KBM-7 (cell line): ENCODE measurements at places on chromosomes 6 and 20.

DNA sequence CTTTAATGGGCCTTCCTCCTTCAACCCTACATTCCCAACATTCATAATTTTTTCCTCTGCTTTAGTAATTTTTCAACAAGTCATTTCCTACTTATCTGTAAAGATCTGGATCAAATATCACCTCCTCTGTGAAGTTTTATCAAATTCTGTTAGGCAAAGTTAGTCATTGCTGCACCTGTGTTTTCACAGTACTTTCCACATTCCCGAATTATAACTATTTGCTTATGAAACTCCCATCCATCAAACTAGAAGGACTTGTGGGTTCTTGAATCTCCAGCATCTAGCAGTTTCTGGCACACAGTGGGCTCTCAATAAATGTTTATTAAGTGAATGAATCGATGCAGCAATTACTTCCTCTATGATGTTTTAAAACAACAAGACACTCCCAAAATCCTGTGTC lies 257.6 kb downstream of the HDGFL1 start:
- DNase-seq, result no peak

DNA sequence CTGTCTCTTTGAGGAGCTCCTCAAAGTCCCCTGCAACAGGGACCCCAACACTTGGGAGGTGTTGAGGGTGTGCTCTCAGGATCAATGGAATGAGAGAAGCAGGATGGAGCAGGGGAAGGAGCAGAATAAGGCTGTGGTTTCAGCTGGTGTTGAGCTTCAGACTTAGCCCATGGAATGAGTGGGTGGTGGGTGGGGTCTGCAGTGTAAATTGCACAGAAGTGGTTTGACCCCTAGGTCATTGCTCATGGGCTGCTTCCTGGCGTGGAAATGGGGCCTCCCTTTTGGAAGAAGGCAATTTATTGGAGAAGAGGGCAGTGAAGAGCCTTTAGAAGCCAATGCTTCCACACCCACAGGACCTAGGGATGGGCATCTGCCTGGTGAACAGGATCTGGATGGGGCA lies 37.0 kb upstream of the KCNG1 start:
- DNase-seq, result no peak

DNA sequence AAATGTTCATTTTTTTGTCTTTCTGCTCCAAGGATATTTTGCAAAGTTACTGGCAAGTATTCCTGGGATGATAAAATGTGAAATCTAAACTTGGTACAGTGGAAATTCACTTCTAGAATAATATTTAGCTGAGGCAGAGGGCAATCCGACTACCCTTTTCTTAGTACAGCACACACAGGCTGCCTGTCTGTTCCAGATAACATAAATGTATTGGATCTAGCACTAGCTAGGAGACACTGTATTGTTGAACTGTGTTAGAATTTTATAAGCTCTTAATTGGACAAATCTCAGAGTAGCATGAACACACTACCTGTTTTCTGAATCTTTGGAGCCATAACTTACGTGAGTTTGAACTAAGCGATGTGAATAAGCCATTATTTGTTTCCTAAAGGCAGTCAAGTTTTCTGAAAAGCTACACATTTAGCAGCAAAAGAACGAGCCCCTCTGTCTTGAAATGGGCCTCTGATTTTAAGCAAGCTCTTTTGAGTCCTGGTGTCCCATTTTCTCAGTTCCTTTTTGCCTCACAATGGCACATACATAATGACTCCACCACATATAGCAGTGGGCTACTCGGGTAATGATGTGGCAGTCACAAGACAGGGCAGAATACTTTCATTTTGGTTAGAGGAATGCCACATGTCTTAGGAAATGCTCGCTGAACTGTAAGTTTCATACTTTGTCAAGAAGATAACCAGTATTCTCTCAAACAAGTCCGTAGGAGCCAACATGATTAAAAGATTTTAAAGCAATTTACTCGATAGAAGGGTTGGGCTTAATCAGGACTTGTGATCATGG lies 116.5 kb upstream of the ESR1 start:
- no peak for DNase-seq

DNA sequence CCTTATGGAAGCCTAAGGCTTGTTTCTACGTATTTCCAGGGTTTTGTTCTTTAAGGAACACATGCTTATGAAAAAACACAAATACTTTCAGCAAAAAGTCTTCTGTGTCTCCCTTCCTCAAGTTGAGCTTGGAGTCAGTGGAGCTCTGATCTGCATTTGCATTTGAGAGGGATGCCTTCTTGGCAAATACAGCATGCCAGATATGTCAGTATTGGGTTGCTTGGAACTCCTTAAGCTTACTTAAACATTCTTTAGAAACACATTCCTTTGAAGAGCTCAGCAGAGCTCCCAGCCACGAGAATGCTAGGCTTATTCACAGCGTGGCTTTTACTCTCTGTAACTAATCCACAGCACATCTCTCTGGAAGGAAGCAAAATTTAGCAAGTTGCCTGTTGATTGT lies 68.3 kb downstream of the ANKRD6 start:
- DNase-seq, result no peak

- no peak for DNase-seq
These were observed 161.0 kb upstream of the LAMP5 start for GRCh38 chr20:9353180-9353915.

GRCh38 chr6:148463671-148464070 lies 121.0 kb downstream of the SASH1 start:
- DNase-seq, result no peak

GRCh38 chr20:48283470-48284110 lies 498.3 kb upstream of the SULF2 start:
- DNase-seq, result no peak

DNA sequence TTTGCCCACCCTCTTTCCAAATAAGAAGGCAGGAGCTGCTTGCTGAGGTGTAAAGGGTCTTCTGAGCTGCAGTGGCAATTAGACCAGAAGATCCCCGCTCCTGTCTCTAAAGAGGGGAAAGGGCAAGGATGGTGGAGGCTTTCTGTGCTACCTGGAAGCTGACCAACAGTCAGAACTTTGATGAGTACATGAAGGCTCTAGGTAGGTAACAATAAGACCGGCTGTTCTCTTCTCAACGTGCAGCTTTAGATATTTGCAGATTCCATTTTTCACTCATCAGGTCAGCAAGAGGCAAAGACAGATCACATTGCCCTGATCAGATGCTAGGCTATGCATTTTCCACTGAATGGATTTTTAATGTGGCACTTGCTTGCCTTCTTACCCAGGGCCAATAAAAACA lies at the start of gene FABP7:
TSS of gene FABP7 (plus strand) at position 50 of the 400 bp plus-strand sequence. CDS start at position 129, 79 bp downstream.
- no peak for DNase-seq

GRCh38 chr6:44697327-44697726 lies 309.8 kb downstream of the CDC5L start:
- DNase-seq, result no peak

GRCh38 chr6:163128324-163128723 lies 286.2 kb upstream of the QKI start:
- no peak for DNase-seq

DNA sequence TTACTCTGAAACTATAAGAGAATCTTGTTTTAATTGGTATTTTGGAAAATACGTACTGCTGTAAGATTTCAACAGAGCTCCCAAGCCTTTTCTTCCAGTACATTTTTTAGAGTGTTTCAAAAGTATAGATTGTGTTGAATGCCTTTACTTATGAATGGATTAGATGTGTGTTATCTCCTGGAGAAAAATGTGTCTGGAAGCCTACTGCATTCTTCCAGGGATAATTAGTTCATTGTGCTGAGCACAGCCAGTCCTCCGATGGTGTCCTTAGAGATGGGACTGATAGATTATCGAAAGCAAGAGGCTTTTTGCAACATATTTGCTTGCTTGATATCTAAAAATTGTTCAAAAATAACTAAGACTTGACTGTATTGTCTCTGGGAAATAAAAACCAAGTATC lies 114.2 kb downstream of the PLEKHG1 start:
- no peak for DNase-seq

GRCh38 chr20:43744151-43744611 lies 17.4 kb upstream of the GTSF1L start:
- DNase-seq, result no peak

GRCh38 chr20:11086970-11087369 lies 413.2 kb upstream of the JAG1 start:
- DNase-seq, result no peak

- peak; percentile 72 for DNase-seq
These were observed 300.2 kb downstream of the UTRN start for GRCh38 chr6:144585217-144585814.

GRCh38 chr6:157137501-157137900 lies 185.8 kb downstream of the TMEM242 start:
- DNase-seq, result no peak

DNA sequence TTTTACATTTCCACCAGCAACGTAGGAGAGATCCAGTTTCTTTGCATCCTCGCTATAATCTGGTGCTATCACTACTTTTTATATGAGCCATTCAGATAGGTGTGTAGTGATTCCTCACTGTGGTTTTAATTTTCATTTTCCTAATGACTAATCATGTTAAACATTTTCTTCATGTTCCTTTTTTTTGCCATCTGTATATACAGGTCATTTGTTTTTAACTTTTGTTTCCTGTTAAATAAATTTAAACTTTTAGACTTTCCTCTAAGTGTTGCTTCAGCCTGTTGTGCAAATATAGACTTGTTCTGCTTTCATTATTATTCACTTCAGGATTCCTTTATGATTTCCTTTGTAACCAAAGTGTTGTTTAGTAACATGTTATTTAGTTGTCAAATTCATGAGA lies 697.4 kb downstream of the PTPRT start:
- DNase-seq, result no peak

- DNase-seq, result peak; percentile 87
These were observed 5.7 kb upstream of the RAB5IF start for GRCh38 chr20:36599912-36600345.

DNA sequence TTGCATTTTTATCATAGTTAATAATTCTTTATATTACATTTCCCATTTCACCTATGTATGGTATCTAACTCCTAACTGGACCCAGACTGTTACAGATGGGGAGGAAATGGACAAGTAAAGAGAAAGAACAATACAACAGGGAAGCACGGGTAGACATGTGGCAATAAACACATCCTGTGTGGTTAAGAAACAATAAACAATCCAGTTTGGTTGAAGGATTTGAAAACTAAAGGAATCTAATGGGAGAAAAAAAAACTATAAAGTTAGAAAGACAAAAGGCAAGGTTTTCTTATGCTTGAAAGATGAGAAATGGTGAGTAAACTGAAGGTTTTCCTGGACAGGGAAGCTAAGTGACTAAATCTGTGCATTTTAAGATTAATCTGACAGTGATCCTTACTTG lies 34.9 kb upstream of the ALDH8A1 start:
- no peak for DNase-seq

DNA sequence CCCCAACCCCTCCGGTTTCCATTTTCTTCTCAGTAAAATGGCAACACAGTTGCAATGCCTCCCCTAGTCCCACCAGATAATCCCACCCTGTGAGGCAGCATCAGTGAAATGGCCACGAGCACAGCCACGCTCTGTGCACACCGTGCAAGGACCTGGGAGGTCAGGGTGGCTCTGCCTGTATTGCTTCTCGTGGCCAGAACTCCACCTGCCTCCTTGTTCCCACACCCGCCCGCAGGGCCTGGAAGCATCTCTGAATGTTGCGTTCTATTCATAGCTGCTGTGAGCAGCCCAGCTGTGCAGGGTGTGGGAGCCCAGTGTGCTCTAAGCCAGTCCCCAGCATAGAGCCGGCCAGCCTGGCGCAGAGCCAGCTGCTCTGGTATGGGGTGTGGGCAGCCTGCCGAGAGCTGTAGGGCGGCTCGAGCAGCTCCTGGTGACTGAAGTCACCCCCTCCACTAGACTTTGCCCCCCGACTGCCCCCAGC lies 161.1 kb downstream of the DLL1 start:
- no peak for DNase-seq

DNA sequence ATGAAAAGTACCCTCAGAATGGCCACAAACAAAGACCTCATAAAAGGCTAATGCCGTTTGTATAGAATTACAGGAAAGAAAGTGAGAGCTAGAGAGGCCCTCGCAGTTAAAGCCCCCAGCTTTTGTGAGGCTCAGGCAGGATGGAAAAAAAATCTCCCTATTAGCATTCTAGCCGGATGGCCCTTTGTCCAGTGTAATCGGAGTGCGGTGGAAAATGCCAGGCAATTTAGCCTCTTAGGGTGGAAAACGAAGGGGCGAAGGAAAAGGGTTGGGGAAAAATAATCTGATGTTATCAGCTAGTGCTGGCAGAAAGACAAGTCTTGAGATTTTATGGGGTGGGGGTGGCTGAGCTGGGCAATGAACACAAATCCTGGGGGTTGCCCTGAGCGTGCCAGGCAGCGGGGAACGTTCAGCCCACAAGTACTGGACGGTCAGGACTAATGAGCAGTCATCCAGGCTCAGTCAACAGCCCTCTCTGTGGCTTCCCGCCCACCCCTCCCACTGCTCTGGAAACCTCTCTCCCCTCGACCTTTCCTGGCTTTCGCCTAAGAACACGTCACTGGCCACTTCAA lies 92.4 kb downstream of the PSMG4 start:
- DNase-seq, result no peak

- DNase-seq, result no peak
These were observed 1.2 kb downstream of the TSBP1 start for GRCh38 chr6:32370505-32370904.

GRCh38 chr20:1625083-1625690 lies 5.4 kb upstream of the SIRPB1 start:
- no peak for DNase-seq

DNA sequence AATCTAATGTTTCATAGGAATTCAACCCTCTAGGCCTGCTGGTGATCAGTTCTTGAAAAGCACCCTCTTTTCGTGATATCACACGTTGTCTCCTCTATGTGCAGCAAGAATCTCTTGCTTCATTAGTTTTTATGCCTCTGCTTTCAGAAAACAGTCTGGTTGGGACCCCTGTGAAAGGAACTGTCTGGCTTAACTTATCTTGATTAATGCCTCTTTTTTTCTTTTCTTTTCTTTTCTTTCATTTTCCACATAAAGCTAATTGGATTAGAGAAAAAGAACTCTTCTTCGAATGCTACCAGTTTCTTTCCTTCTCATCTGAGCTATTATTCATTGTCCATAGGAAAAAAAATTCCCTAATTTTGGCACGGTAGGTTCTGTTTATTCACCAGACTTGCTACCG lies 21.3 kb downstream of the ZNF311 start:
- no peak for DNase-seq

DNA sequence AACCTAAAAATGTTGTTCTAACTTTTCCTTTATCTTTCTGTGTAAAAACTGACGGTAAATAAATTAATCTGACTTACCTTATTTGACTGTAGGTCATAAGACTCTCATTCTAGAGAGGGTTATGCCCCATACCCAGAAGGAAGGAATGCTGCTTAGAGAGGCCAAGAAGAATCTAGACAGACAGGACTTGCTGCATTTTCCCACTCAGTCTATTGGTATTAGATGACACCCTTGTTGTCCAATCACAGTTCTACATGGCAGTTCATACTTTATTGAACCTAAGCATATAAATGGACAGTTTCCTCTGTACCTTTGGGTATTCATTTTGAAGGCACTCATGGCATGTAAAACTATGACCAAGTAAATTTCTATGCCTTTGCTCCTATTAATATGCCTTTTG lies 359.6 kb upstream of the ID4 start:
- no peak for DNase-seq

DNA sequence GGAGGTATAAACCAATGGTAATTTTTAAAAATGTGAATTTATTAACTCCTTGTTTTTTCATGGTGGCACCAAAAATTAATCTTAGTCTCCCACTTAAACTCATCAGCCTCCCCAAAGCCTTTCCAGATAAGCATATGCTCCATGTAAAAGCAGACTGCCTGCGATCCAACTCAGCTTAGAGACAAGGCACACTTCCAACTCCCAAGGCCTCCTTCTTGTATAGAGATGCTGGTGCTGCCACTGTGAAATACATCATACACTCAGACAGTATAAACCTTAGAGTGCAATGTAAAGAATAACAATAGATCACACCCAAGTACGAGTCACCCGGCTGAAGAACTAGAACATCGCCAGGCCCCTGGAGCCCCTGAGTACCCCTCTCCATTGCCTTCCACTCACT lies 2.0 kb downstream of the ANKRD6 start:
- no peak for DNase-seq
